ENCODE measurements at places on chromosomes 11 and 22.

GRCh38 chr22:17770180-17771077, 3.8 kb downstream of the BID start:
- no peak for DNase-seq

DNA sequence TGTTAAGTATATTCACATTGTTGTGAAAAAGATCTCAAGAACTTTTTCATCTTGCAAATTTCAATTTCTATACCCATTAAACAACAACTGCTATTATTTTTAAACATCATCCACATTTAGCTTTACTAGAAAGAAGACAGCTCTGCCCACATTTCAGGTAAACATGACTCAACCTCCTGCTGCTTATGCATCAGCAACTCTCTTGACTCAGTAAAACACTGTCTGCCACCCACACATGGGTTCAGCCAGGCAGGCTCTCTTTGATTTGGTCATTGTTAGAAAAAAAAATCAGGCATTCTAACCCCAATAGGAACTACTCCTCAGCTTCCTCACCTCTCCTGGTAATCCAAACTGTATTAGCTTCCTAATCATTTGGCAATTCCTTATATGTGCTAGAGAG, 5.1 kb upstream of the ENDOD1 start:
- DNase-seq, result peak; percentile 76

DNA sequence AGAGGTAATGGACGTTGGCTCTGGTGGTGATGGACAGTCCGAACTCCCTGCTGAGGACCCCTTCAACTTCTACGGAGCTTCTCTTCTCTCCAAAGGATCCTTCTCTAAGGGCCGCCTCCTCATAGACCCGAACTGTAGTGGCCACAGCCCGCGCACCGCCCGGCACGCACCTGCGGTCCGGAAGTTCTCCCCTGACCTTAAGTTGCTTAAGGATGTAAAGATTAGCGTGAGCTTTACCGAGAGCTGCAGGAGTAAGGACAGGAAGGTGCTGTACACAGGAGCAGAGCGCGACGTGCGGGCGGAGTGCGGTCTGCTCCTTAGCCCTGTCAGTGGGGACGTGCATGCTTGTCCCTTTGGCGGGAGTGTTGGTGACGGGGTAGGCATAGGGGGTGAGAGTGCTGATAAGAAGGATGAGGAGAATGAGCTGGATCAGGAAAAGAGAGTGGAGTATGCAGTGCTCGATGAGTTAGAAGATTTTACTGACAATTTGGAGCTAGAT, 6.1 kb downstream of the DGCR8 start:
- DNase-seq, result no peak

GRCh38 chr22:46634011-46634699, 14.0 kb downstream of the GRAMD4 start:
- DNase-seq, result no peak

DNA sequence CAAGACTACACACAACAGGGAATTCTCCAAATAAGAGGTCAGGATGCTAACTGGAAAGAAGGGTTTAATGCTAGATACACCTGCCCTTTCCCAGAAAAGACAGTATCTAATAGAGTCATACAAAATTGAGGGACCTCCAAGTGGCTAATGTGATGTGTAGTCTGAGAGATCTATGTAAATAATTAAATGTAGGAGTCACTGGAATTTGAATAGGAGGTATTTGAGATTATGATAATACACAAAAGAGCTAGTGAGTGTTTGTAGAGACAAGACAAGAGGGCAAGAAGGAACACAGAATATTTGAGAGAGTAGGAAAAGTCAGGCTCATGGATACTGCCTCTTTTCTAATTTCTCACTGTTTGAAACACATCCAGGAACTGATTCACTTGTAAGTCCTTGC, 15.5 kb upstream of the INSC start:
- DNase-seq, result no peak

DNA sequence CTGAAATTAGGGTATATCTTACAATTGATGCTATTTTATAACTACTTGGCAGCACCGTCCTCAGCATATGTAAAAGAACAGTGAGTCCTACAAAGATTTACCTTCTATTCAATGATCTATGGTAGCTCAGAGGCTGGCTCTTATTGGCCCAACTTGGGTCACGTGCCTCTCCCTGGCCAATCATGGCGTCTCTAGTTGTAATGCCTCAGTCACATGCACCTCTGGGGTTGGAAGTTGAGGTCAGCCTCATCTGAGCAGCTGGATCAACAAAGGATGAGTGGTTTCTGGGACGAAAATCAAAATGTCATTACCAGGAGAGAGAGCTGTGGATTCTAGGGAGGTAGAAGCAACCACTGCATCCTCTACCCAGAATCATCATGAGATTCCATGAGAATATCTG, 22.9 kb upstream of the ASPHD2 start:
- DNase-seq, result peak; percentile 7

DNA sequence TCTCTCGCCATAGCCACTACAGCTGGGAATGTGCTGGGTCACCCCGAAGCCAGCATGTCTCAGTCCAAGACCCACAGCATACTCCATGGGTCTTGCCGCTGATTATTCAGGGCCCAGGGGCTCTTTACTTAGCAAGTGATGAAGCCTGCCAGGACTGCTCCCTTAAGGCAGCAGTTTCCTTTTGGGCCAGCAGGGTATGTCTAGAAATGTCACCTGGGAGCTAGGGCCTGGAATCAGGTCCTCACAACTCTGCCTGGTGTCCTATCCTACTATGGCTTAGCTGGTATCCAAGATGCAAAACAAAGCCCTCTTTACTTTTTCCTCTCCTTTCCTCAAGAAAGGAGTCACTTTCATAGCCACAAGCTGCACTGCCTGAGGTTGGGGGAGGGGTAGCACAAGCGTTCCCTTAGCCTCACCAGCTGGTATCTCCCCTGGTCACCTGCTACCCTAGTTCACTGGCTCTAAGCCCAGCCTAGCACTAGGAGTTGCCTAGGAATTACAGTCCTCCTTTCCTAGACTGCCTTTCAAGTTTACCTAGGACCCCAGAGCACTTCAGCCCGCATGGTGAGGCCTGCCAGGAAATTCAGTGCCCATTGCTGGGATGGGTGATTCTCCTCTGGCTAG, 22.6 kb upstream of the NCR3LG1 start:
- no peak for DNase-seq

GRCh38 chr11:7524462-7525235, 10.8 kb downstream of the PPFIBP2 start:
- DNase-seq, result no peak

DNA sequence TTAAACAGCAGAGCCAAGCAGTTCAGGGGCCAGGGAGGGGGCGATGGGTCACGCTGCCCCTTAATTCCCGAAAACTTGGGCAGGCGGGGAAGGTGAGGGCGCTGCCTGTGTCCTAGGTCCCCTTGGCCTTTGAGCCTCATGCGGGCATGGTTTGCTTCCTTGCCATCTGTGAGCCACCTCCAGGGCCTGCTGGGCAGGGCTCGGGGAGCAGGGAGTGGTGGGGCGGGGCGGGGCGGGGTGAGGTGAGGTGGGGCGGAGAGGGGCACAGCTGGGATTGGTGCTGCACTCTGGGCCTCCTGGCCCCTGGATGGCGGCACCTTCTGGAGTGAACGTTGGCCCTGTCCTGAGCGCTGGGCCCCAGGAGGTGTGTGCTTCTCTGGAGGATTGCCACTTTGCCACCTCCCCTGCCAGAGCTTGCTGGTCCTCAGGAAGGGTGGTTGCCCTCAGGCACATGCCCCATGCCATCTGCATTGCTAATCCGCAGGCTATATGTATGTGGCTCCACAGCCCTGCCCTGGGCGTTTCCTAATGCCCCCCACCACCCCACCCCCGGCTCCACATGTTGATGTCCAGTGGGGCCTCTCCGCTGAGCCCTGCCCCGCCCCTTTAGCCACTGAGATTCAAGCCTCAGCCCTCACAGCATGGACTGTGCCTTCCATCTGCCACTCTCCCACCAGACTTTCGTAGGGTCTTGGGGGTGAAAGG, 352.5 kb downstream of the TBC1D22A start:
- DNase-seq, result no peak

- DNase-seq, result no peak
These were observed 43.3 kb downstream of the PARVA start for GRCh38 chr11:12420706-12421105.

Measured in iris pigment epithelial cell (primary cell).